Aortic smooth muscle cell (primary cell): ENCODE measurements at places on chromosomes 13 and 19. TPM values are rescaled to one million over a fixed set of nuclear protein-coding genes. Genes with fewer than 3 reads are reported as not detected.

The IGFL1 gene
- total RNA-seq, result not detected in 2 replicates

The ANGPTL4 gene
- total RNA-seq, result 1.2 and 1.7 TPM in 2 replicates

The KLK3 gene
- total RNA-seq, result not detected in 2 replicates

The FXYD1 gene
- total RNA-seq, result 3.4 and 7.0 TPM in 2 replicates

The MISP3 gene
- total RNA-seq, result 0.26 and 0.75 TPM in 2 replicates

The PSPN gene
- 0.68 and 0.79 TPM in 2 replicates for total RNA-seq

The LILRB2 gene
- not detected in 2 replicates for total RNA-seq

The DGKH gene
- total RNA-seq, result 7.3 and 10.3 TPM in 2 replicates

The ATP8B3 gene
- total RNA-seq, result 1.6 and 2.7 TPM in 2 replicates

The SMIM24 gene
- total RNA-seq, result not detected in 2 replicates

The UBE2L5 gene
- total RNA-seq, result not detected in 2 replicates

The SLAIN1 gene
- 2.7 and 13.2 TPM in 2 replicates for total RNA-seq
